ENCODE measurements at places on chromosomes 2 and 18.

DNA sequence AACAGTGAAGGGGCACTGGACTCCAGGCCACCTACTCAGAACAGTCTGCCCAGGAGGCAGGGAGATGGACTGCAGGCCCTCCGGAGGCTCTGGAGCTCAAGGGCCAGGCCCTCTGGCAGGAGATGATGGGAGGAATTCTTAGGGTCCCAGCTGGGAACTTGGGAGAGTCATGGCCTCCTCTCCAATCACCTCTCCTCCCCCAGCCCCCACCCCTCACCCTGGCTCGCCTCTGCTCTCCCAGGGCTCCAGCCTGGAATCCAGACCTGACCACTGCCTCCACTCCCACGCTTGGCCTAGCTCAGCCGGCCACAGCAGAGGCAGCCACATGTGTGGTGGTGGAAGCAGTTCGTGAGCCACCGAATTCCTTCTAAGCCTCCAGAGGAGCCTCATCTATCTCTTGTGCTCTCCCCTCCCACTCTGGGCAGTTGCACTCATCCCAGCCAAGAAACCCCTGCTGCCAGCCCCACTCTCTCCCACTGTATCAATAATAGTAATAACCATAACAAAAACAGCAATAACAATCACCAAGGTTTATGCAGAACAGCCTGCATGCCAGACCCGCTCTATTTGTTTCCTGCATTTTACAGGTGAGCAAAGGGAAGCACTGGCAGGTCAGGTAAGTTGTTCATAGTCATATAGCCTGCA, 67.4 kb downstream of the TNS1 start:
- DNase-seq = no peak

DNA sequence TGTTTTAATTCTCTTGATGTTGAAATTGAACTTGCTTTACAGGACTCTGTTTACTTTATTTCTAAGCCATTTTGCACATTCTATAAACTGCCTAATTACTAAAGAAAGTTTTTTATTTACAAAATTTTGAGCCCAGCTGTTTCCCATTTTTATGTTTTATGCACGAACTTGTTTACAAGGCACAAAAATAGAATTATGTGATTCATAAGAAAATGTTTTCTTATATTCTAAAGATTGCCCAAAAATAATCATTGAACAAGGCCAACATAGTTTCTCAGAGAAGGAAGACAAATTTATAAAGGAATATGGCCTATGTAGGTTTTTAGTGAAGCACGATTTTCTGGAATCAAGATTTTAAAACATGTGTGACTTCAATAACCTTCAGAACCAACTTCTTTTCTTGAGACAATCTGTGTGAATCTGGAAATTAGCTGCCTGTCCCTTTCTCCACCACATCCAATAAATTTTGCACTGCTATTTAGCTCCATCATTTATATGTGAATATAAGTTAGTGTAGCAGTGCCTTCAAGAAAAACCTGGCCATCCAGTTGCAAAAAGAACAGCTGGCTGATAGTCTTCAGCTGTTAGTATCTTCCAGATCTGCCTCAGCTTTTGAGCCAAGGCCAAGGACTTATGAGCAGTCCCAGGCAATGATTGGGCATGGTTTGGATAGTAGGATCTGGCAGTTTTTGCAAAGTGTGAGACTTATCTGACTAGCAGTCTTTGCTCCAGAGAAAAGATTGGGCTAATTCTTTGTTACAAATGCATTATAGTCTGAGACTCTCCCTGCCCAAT, 253.2 kb upstream of the COL3A1 start:
- DNase-seq = no peak

DNA sequence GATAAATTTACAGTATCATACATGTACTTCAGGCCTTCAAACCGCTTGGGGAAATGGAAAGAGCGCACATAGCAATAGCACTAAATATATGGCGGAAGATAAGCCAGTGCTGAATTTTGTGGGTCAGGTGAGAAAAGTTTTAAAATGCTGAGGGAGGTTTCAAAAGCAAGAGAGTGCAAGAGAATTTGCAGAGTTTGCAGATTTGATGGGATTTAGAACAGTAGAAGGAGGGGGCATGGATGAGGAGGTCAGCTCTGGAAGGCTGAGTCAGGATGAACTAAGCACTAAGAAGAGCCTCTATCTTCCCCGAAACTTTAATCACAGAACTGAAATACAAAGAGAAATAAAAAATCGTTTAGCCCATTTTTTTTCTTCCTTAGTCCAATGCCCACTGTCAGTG, 145.9 kb downstream of the DLGAP1 start:
- no peak for DNase-seq

DNA sequence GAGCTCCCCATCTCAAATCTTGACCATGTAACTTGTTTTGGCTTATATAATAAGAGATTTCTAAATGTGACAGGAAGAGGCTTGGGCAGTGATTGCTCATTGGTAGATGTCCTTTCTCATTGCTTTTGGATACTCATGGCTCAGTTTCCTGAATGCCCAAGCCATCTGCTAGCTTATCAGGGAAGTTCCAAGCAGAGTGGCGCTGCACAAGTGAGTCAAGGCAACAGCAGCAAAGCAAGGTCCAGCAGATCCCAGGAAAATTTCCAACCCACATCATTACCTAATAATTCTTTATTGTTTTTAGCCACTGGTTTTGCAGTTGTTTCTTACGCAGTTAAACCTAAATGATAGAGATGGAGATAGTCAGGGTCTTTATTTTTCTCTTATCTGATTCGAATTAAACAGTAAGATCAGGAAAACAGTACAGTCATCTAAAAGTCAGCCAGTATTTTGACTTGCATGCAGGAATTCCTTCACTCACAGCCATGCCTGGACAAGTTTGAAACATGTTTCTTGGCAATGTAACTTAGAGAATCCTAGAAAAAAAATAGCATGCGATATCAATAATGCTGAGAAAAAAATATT, 349.7 kb upstream of the TMEFF2 start:
- no peak for DNase-seq

- peak; percentile 17 for DNase-seq
Observed at GRCh38 chr2:217398860-217399259, 539.0 kb upstream of the TNP1 start.

DNA sequence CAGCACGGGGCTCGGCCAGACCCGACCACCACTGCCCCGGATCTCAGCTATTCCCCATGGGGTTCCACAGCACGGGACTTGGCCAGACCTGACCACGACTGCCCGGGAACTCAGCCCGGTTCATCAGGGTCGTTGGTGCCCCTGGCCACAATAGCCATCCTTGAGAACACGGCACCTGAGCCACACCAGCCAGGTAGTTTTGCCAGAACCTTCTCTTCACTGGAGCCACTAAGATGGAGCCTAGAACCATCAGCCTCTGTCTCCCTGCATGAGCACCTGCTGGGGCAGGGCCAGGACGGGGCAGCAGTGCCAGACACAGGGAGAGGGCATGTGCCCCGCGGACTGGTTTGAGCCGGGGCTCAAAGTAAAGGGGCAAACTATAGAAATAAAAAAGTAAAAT, 11.4 kb upstream of the KCNG2 start:
- no peak for DNase-seq

DNA sequence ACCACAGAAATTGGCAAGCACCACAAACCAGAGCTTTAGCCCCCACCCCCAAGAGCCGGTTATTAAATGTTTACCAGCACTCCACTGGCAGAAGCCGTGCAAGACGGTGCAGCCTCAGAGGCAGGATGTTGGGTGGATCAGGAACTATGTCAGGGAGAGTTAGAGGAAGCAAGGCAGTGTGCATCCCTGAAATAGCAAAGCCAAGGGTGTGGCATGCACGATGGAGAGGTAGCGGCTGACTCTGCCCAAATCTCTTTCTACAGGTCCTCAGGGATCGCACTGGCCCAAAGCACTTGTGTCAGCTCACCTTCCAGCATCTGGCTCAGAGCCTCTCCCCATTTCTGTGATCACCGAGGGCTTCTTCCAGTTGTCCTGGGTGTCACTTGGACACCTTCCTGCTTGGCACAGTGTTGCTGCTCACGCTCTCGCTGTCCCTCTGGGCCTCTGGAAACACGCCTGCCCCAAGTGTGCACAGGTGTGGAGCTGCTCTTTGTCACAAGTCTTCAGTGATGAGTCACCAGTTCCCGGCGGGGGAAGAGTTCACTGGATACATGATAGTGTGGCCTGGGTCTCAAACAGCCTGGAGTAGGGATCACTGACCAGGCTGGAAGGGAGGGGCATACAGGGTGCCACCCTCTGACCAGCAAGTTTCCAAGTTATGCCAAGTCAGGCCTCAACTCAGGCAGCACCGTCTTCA, 17.3 kb upstream of the B3GNT7 start:
- DNase-seq = no peak

DNA sequence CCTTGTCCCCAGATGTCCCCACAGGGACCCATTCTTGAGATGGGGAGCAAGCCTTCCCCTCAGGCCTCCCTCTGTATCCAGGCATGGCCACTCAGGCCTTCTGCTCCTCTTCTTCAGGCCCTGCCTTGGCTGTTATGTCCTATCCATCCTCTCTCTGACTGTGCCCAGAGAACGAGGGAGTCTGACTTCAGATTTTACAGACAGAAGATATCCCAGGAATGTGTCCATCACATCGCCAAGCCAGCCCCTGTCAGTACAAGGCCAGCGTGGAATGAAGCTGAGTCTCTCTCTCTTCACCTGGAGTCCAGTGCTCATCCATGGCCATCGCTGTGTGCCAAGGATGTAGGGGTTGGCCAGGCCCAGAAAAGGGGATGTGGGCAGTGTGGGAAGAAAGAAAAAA, 57.6 kb downstream of the SDC1 start:
- no peak for DNase-seq

GRCh38 chr2:136024616-136025015, 39.2 kb upstream of the DARS1 start:
- no peak for DNase-seq

DNA sequence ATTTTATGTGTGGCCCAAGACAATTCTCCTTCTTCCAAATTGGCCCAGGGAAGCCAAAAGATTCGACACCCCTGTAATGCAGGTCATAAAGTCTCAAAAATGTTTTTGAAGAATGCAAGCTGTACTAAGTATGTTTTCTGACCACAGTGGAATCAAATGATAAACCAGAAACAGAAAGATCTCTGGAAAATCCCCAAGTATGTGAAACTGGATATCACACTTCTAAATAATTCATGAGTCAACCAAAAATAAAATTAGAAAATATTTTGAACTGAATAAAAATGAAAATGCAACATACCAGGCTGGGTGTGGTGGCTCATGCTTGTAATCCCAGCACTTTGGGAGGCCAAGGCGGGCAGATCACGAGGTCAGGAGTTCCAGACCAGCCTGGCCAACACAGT, 34.1 kb upstream of the UBE2F start:
- DNase-seq = no peak

DNA sequence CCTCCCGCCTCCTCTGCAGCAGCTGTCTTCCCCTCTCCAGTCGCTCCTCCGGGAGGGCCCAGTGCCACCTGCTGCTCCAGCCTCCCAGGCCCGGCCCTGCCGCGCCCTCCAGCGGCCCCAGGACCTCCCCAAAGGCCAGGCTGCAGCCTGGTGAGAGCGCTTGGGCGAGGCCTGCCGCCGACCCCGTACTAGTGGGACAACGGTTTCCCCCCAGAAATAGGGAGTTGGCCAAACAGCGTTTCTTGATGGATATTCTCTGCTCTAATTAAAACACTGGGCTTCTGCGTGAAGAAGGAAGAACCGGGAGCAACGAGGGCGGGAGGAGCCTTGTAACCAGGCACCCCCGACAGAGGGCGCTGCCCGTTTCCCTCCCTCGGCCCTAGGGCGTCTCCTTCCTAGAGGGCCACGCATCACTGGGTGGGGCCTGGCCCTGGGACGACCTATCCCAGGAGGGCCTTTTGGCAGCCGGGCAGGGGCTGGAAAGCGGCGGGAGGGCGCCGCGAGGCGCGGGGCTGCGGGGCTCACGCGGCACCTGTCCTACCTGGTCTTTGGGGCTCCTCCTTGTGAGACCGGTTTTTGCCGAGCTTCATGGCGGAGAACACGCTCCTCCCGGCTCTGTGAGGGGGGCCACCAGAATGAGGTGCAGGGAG, 25.4 kb upstream of the OTOF start:
- DNase-seq = peak; percentile 93

- no peak for DNase-seq
Observed at GRCh38 chr18:59801576-59801975, 98.2 kb upstream of the PMAIP1 start.

DNA sequence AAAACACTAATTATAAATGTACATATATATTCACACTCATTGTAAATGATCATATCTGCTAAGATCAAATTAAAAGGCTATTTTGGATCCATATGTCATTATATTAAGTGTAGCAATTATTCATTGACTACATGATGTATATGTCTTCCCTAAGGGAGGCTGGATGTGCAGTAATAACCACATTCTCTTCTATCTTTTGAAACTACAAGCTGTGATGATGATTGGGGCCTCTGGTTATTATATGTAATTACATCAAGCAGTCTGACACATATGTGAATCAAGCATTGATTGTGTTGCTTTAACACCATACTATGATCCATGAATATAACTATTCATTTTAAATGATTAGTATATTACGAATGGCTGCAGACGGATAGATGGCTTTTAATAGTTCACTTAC, 1973.4 kb downstream of the SUCLG1 start:
- no peak for DNase-seq

- DNase-seq = no peak
Observed at GRCh38 chr2:102758439-102758838, 3.4 kb upstream of the TMEM182 start.

DNA sequence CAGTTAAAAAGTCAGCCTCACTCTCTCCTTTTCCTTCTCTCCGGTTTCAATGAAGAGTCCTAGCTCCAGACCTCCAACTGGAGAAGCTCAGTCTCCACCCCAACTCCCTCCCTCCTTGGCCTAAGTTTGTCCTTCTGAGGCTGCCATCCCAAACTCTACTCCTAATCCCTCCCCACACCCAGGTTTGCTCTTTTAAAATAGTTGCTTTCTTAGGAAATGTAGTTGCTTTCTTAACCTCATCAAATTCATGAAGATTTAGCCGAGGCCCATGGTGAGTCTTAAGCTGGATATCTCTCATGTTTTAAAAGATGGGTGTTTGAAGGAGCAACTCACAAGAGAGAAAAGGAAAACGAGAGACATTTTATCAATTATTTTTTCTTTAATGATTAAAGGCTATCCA, 937 bp upstream of the LANCL1 start:
- DNase-seq = peak; percentile 57

DNA sequence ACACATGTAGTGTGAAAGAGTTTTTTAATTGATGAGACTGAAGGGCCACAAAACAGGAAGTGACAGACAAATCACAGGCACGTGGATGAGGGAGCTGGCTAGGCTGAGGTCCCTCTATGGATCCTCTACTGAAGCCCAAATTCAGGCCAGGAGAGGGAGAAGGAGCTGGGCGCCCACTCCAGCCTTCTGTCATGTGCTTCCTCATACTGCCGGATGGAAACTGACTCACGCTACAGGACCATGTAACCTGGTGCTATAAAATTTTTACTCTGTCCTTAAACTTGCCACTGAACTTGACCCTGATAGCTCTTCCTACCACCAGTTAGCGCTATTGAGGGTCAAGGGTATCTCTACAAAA, 31.3 kb downstream of the PSTPIP2 start:
- DNase-seq = peak; percentile 52

GRCh38 chr2:135349941-135350340, 181.1 kb downstream of the ZRANB3 start:
- no peak for DNase-seq

GRCh38 chr2:42068571-42069178, 20.9 kb downstream of the PKDCC start:
- no peak for DNase-seq

Data from hematopoietic multipotent progenitor cell treated with erythropoietin and hydrocortisone succinate and interleukin-3 and kit ligand, for 4 days (in vitro differentiated cells).